ENCODE measurements at places on chromosomes 1 and 21. TPM values are rescaled to one million over a fixed set of nuclear protein-coding genes. Genes with fewer than 3 reads are reported as not detected.

DNA sequence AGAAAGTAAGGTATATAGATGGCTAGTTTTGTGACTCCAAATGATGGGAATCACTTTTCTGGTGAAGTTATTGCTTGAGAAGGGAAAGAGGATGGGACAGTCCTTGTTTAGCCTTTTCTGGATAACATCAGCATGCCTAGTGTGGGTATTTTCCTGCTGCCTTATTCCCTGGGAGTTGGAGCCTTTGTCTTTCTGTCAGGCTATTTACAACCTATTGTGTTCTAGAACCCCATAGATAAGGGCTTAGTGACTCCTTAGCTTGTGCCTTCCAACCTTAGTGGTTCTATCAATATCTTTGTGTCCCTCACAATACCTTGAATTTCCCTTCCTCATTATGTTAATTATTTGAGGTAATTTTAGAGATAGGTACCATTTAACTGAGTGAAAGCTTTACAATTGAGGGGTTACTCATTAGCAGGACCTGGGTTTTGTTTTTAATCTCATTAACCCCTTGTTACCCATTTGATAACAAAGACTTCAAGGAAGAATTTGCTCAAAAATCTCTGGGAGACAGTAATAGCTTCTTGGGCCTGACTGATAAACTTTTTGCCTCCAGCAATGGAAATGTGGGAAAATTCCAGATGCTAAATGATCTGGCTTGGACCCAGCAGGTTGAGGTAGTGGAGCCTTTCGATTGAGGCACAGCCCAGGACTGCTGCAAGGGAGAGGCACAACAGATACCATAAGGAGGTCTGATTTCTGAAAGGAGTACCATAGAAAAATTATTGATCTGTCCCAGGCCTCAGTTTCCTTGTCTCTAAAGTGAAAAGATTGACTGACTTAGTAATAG, 49.0 kb downstream of the CACHD1 start:
- no peak for DNase-seq

Gene DNAI4
- total RNA-seq: 4.3 TPM

- no peak for DNase-seq
These were observed 177.2 kb downstream of the PLPPR4 start for GRCh38 chr1:99441299-99442095.

Gene FMO2
- total RNA-seq: not detected

Gene S1PR1
- 219 TPM for total RNA-seq

DNA sequence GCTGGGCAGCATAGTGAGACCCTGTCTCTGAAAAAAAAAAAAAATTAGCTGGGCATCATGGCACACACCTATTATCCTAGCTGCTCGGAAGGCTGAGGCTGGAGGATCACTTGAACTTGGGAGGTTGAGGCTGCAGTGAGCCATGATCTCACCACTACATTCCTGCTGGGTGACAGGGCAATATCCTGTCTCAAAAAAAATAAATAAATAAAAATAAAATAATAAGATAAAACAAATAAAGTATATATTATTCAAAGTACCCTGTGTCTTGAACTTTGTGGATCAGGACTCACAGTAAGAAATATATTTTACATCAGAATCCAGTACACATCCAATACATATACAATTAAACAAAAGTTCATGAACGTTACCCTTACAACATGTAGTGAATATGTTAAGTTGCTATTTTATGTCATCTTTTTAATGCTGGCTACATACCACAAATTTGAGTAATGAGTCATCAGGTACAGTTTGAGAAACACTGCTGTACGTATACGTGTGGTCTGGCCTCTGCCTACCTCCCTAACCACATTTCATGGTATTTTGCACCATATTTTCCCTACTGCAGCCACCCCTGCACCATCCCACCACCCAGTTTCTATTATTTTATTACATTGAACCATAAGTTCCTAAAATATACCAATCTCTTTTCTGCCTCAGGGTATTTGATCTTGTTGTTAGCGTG, 4.4 kb downstream of the NME7 start:
- DNase-seq: no peak

Gene SWT1
- total RNA-seq: 8.5 TPM

DNA sequence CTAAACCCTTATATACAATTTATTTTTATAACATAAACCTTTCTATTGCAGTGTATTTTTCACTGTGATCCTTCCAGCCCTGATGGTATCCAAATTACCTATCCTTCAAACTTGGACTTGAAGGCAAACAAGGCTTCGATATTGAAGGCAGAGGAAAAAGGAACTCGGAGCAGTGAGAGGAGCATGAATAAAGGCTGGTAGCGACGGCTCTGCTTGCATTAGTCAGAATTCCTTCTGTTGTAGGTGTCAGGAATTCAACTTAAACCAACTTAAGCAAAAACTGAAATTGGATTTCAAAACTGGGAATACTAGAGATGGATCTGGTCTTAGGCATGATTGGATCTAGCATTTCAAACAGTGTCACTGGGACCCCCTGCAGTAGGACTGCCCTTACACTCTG, 17.8 kb upstream of the SSX2IP start:
- no peak for DNase-seq

GRCh38 chr1:65503427-65503826, 83.0 kb downstream of the LEPR start:
- no peak for DNase-seq

Gene PTPN7
- 16.0 TPM for total RNA-seq

GRCh38 chr1:57270927-57271698, 152.7 kb downstream of the DAB1 start:
- DNase-seq: no peak

Gene GPR37L1
- total RNA-seq: not detected

- no peak for DNase-seq
These were observed 67.5 kb downstream of the NIBAN1 start for GRCh38 chr1:184906761-184907160.

- DNase-seq: no peak
These were observed 44.6 kb upstream of the MPZL1 start for GRCh38 chr1:167676916-167677848.

- no peak for DNase-seq
These were observed 19.1 kb upstream of the RXRG start for GRCh38 chr1:165463978-165464377.

DNA sequence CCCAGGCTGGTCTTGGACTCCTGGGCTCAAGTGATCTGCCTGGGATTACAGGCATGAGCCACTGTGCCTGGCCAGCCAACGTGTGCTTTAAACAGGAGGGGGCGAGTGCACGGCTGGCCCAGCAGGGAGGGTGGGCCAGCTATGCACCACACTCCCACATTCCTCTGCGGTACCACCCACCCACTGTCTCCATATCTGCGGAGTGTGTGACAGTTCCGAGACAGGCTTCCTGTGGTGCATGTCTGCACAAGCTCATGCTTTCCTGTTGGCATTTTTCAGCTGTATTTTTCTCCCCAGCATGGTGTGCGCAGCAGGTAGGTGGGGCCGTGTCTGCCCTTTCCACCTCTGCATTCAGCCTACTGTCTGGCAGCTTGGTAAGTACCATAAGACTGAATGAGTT, 183.3 kb downstream of the AJAP1 start:
- DNase-seq: no peak

- no peak for DNase-seq
These were observed 58.9 kb upstream of the TLR5 start for GRCh38 chr1:223201967-223202366.

Measured in B cell (primary cell).